ENCODE measurements at places on chromosomes 11 and 22.

- peaks cover 15% of the 10 kb centered on the region for H3K36me3 ChIP-seq
- no peak for DNase-seq
- peaks cover 15% of the 10 kb centered on the region for H3K4me1 ChIP-seq
- H3K27ac ChIP-seq = no peak overlapping the region
- no peak overlapping the region for H3K4me3 ChIP-seq
These were observed 13.3 kb upstream of the MICALL1 start for GRCh38 chr22:37892566-37893335.

- H3K27me3 ChIP-seq = no peaks in the 10 kb centered on the region
- H3K27ac ChIP-seq = no peak overlapping the region
- DNase-seq = no peak
- no peaks in the 10 kb centered on the region for H3K36me3 ChIP-seq
These were observed 303.5 kb upstream of the ANO3 start for GRCh38 chr11:26028393-26028911.

- H3K27ac ChIP-seq = peak overlapping the region; percentile 98
- peaks cover 69% of the 10 kb centered on the region for H3K4me1 ChIP-seq
- no peaks in the 10 kb centered on the region for H3K27me3 ChIP-seq
- peak overlapping the region; percentile 58 for H3K4me3 ChIP-seq
These were observed 15.6 kb downstream of the ARAP1 start for GRCh38 chr11:72736452-72737069.

GRCh38 chr11:117186431-117186761, 7.9 kb downstream of the SIDT2 start:
- H3K36me3 ChIP-seq = peaks cover 14% of the 10 kb centered on the region
- no peak for DNase-seq
- H3K4me3 ChIP-seq = no peak overlapping the region
- no peaks in the 10 kb centered on the region for H3K27me3 ChIP-seq
- peaks cover 7% of the 10 kb centered on the region for H3K4me1 ChIP-seq

DNA sequence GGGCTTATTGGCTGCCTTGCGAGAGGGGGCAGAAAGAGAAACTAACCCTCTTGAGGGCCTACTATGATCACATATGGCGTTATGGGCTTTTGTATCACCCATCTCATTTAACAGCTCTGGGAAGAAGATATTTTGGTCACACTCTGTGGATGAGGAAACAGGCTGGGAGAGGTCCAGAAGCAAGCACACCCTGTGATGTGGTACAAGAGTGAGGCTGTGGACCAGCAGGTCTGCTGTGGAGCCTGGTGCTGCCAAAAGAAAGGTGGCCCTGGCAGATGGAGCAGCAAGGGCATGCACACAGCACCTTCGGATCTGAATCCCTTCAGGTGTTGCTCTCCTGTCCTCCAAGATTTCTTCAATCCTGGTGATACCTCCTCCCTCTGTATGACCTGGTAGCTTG, 64.1 kb downstream of the KCNC1 start:
- no peaks in the 10 kb centered on the region for H3K27me3 ChIP-seq
- no peak overlapping the region for H3K27ac ChIP-seq
- DNase-seq = no peak
- H3K36me3 ChIP-seq = peaks cover 2% of the 10 kb centered on the region
- H3K4me3 ChIP-seq = no peak overlapping the region

GRCh38 chr11:16744128-16744725, 5.8 kb downstream of the C11orf58 start:
- no peak overlapping the region for H3K4me3 ChIP-seq
- DNase-seq = no peak
- H3K27me3 ChIP-seq = no peaks in the 10 kb centered on the region
- H3K27ac ChIP-seq = peak overlapping the region; percentile 81
- peaks cover 53% of the 10 kb centered on the region for H3K36me3 ChIP-seq

DNA sequence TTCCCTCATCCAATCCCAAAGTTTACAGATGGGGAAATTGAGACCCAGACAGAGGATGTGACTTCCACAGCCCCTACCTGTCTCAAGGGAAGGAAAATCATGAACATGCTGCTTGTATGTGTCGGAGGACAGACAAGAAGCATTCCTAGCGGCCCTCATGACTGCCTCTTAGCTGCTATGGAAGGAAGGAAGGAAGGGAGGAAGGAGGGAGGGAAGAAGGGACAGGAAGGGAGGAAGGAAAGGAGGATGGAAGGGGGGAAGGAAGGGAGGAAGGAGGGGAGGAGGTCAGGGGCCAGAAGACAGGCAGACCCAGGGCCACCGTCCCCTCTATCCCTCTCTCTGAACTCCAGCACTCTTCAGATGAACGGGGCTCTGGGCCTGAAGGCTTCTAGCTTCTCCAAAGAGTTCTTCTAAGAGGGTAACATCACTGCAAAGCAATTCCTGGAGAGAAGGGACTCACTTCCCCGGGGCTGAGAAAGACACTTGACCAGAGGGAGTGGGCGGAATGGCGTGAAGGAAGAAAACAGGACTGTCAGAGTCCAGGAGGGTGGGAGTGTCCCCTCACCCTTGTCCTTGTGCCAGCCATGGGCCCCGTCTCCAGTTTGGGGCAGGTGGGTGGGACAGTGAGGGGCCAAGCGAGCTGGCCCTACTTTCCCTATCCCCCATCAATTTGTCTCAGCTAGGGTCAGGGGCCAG, 149.4 kb downstream of the FEZ1 start:
- peaks cover 52% of the 10 kb centered on the region for H3K27me3 ChIP-seq
- peaks cover 1% of the 10 kb centered on the region for H3K36me3 ChIP-seq
- DNase-seq = no peak
- H3K4me3 ChIP-seq = no peak overlapping the region

DNA sequence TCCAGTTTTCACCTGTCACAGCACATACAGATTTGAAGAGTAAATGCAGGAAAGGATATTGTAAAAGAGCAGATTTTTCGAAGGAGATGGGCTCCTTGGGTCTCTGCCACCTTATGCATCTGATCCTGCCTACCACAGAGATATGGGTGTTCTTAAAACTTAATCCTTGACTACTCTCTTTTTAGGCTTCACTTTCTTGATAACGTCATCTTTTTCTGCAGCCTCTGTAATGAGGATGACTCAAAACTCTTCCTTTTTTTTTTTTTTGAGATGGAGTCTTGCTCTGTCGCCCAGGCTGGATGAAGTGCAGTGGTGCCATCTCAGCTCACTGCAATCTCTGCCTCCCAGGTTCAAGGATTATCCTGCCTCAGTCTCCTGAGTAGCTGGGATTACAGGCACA, 7.8 kb downstream of the PRR14L start:
- H3K27me3 ChIP-seq = no peaks in the 10 kb centered on the region
- no peak overlapping the region for H3K27ac ChIP-seq
- no peak for DNase-seq
- peaks cover 43% of the 10 kb centered on the region for H3K36me3 ChIP-seq
- H3K4me3 ChIP-seq = no peak overlapping the region

GRCh38 chr11:125247431-125247830, 82.9 kb downstream of the PKNOX2 start:
- no peak overlapping the region for H3K27ac ChIP-seq
- H3K27me3 ChIP-seq = peaks cover 28% of the 10 kb centered on the region
- H3K36me3 ChIP-seq = no peaks in the 10 kb centered on the region
- H3K4me3 ChIP-seq = no peak overlapping the region
- no peak for DNase-seq

DNA sequence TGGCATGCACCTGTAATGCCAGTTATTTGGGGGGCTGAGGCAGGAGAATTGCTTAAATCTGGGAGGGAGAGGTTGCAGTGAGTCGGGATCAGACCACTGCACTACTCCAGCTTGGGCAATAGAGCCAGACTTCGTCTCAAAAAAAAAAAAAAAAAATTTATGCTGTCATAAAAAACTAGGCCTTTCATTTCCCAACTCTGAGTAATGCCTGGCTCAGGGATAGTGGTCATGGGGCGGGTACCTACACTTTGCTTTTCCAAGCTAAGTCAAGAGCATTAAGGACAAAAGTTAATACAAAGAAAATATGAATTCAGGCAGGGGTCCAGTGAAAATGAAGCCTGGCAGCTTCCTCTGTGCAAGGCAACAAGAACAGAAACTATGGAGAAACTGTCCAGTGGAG, 16.3 kb downstream of the CPSF7 start:
- no peak overlapping the region for H3K27ac ChIP-seq
- no peaks in the 10 kb centered on the region for H3K27me3 ChIP-seq
- H3K36me3 ChIP-seq = peaks cover 83% of the 10 kb centered on the region
- DNase-seq = no peak

DNA sequence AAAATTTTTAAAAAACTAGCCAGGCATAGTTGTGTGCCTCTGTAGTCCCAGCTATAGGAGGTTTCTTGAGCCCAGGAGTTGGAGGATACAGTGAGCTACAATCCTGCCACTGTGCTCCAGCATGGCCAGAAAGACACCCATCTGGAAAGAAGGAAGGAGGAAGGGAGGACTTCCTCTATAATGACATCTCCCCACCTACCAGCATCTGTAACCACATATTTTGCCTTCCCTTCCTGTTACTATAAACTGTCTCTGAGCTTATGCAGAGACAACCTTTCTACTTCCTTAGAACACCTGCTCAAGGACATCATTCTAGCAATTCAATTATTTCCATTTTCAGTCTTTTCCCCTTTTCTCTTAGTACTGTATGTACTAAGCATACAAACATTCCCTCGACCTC, 2.2 kb upstream of the NUP160 start:
- H3K4me3 ChIP-seq = peak overlapping the region; percentile 1
- DNase-seq = no peak
- H3K36me3 ChIP-seq = peaks cover 17% of the 10 kb centered on the region
- peaks cover 33% of the 10 kb centered on the region for H3K4me1 ChIP-seq
- H3K27ac ChIP-seq = no peak overlapping the region

- DNase-seq = no peak
- H3K36me3 ChIP-seq = peaks cover 16% of the 10 kb centered on the region
- peaks cover 5% of the 10 kb centered on the region for H3K4me1 ChIP-seq
- H3K4me3 ChIP-seq = no peak overlapping the region
These were observed 12.8 kb downstream of the XRRA1 start for GRCh38 chr11:74936087-74936486.

GRCh38 chr11:5626196-5626595, 1.4 kb downstream of the TRIM34 start:
- no peaks in the 10 kb centered on the region for H3K27me3 ChIP-seq
- H3K27ac ChIP-seq = peak overlapping the region; percentile 75
- H3K4me1 ChIP-seq = peaks cover 39% of the 10 kb centered on the region
- peaks cover 4% of the 10 kb centered on the region for H3K36me3 ChIP-seq
- no peak for DNase-seq
- H3K4me3 ChIP-seq = peak overlapping the region; percentile 81

DNA sequence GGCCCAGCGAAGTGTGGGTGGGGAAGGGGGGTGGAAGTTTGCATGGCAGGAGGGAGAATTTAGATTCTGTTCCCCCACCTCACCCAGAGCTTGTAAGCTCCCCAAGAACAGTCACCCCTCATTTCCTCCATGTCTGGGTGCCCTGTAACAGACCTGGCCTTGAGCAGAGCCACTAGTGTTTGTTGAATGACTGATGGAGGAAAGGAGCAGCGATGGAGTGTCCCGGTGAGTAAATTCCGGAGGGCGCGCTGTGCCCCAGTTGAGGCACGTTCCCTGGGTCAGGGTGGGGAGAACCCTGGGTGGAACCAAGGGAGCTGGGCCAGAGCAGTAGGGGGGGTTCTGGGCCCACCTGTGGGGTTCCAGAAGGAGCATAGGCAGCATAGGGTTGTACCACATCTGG, 827 bp downstream of the NAALADL1 start:
- no peaks in the 10 kb centered on the region for H3K27me3 ChIP-seq
- no peak for DNase-seq
- peaks cover 13% of the 10 kb centered on the region for H3K4me1 ChIP-seq
- H3K36me3 ChIP-seq = no peaks in the 10 kb centered on the region
- no peak overlapping the region for H3K27ac ChIP-seq

DNA sequence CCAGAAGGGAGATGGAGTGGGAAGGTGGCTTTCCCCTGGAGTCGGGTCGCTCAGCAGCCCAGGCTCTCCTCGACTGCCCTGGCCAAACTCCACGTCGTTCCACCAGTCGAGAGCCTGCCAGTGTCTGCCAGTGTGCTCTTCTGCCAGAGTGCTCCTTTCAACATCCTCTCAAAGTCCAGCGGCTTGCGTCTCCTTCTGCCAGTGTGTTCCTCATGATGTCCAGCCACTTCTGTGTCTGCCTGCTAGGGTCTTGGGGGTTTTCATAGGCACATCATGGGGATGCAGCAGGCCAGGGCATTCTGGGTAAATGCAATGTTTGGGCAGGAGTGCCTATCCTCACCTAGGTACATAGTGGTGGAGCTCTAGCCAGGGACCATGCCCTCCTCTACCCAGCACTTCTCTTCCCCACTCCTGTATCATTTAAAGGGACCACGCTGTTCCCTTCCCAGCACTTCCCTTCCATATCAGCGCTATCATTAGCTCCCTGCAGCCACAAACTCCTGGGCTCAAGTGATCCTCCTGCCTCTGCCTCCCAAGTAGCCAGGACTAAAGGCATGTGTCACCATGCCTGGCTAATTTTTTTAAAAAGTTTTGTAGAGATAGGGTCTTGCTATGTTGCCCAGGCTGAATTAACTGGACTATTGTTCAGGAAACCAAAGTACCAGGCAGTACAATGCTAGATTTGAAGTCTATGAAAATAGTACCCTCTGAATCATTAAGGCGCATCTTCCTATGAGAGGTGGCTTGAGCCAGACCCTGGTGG, 62.9 kb upstream of the CLDN5 start:
- no peaks in the 10 kb centered on the region for H3K36me3 ChIP-seq
- peaks cover 17% of the 10 kb centered on the region for H3K27me3 ChIP-seq
- no peak for DNase-seq
- no peak overlapping the region for H3K27ac ChIP-seq

DNA sequence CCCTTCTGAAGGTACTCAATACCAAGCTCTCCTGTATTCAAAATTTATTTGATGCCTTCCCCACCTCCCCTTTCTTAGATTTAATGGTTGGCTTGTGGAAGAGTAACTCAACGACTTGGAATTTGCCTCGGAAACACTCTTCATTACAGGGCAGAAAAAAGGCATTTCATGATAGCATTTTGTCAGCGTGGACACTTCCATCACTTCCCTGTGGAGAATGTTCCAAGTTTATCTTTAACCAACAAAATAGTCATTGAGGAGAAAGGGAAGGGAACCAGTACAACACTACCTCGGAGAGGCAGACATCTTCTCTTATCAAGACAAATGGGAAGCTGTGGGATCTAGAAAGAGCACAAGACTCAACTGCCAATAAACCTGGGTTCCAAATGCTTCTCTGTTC, 177.2 kb upstream of the MTMR2 start:
- H3K4me3 ChIP-seq = no peak overlapping the region
- no peak overlapping the region for H3K27ac ChIP-seq
- peaks cover 16% of the 10 kb centered on the region for H3K4me1 ChIP-seq
- no peaks in the 10 kb centered on the region for H3K36me3 ChIP-seq
- H3K27me3 ChIP-seq = no peaks in the 10 kb centered on the region
- DNase-seq = no peak

- peaks cover 52% of the 10 kb centered on the region for H3K4me1 ChIP-seq
These were observed 2.1 kb upstream of the PTPRCAP start for GRCh38 chr11:67439321-67440228.

- no peaks in the 10 kb centered on the region for H3K4me1 ChIP-seq
- H3K36me3 ChIP-seq = no peaks in the 10 kb centered on the region
- DNase-seq = no peak
- no peak overlapping the region for H3K4me3 ChIP-seq
- H3K27me3 ChIP-seq = peaks cover 53% of the 10 kb centered on the region
These were observed 648.6 kb downstream of the TBC1D22A start for GRCh38 chr22:47411006-47411405.

Measured in central memory CD8-positive, alpha-beta T cell (primary cell).